ENCODE measurements at places on chromosomes 12 and 14.

- peak; percentile 32 for DNase-seq
Measured at GRCh38 chr12:124994437-124994975, 1.1 kb downstream of the BRI3BP start.

DNA sequence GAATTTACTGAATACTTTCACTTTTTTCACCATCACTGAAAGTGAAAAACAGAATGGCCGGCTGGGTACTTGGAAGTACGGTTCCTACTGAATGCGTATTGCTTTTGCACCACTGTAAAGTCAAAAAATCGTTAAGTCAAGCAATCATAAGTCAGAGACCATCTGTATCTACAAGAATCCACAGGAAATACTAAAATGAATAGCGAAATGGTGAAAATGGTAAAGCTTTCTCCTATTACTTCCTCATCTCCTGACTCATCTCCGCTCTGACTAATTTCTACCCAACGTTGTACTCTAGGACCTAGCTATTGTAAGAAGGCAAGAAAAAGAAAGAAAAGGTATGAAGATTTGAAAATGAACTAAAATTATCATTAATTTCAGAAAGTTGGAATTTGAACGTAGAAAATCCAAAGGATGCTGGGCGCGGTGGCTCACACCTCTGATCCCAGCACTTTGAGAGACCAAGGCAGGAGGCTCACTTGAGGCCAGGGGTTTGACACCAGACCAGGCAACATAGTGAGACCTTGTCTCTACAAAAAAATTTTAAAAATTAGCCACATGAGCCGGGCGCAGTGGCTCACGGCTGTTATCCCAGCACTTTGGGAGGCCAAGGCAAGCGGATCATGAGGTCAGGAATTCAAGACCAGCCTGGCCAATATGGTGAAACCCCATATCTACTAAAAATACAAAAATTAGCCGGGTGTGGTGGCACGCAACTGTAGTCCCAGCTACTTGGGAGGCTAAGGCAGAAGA lies 5.3 kb upstream of the CDCA4 start:
- peak; percentile 90 for DNase-seq

DNA sequence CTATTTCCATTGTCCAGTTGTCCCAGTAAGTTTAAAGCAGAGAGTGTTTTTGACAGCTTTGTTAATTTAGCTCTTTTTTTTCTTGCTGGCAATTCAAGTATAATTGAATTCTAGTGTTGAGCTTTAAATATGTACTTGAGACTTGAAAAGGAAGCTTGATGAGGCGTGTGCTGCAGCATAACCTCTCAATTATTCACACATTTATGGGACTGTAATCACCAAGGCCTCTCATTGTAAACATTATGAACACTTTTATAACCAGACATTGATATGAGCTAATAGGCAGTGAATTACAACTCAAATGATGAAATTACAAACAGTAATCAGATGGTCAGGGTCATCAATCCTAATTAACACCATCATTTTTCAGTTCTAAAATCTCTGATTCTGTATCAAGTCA lies 378.0 kb upstream of the DDHD1 start:
- DNase-seq, result no peak

GRCh38 chr14:75968456-75968855 lies 13.3 kb downstream of the TGFB3 start:
- no peak for DNase-seq

DNA sequence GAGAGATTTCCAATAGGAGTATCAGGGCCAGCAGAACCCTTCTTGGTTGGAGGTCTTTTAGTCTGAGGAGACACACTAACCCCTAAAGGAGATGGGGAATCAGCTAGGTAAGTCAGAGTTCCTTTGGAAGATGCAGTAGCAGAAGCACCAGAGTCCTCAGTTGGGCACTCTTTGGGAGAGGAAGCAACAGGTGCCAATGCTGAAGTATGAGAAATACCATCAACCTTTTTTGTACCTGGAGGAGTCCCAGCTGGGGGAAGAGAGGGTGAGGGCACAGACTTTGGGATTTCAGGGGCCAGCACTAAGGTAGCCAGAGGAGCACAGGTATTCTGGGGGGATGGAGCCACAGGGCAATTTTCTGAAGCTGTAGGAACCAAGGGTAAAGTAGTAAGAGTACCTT lies 6.0 kb downstream of the NACA start:
- DNase-seq, result no peak

GRCh38 chr14:42715316-42715715 lies 1108.6 kb downstream of the LRFN5 start:
- DNase-seq, result no peak
